Activated CD4-positive, alpha-beta T cell treated with anti-CD3 and anti-CD28 coated beads, Interleukin-2, amount 10 ng/mL, durations not matched to agents 7 days and 5 days (primary cell): ENCODE measurements at places on chromosomes 6 and 20.

GRCh38 chr6:148336901-148337300 is 5.7 kb upstream of the SASH1 start:
- peaks cover 2% of the 10 kb centered on the region for H3K4me1 ChIP-seq
- no peaks in the 10 kb centered on the region for H3K36me3 ChIP-seq
- H3K27ac ChIP-seq: no peak overlapping the region
- H3K4me3 ChIP-seq: no peak overlapping the region

DNA sequence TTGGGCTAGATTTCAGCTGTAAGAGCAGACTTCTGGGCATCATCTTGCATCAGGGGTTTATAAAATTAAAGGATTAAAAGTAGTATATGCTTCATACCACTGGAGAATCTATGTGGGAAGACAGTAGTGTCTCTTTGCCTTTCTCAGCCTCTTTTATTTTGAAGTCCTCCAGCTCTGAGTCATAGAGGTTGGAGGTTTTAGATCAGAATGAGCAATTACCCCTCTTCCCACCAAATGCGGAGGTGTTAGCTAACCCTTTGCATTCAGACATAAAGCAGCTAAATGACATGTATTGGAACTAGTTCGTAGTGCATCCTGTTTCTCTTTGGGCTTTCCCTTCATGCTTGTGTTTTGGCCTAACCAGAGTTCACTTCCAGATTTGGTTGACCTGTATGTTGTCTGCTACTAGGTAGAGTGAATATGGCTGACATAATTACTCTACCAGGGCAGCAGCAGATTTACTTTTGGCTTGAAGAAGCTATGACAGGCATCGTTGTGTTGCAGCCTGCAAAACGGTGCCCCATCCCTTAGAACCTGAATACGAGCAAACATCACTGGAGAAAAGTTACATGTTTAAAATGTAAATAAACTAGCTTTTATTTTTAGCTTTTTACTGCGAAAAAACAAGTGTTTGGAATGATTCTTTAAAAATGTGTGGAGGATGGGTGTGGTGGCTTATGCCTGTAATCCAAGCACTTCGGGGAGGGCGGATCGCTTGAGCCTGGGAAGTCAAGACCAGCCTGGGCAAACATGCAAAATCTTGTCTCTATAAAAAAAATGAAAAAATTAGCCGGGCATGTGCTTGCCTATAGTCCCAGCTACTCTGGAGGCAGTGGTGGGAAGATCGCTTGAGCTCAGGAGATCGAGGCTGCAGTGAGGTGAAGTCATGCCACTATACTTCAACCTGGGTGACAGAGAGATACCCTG is 82.2 kb downstream of the MYO6 start:
- H3K36me3 ChIP-seq: no peaks in the 10 kb centered on the region
- H3K4me3 ChIP-seq: no peak overlapping the region
- H3K4me1 ChIP-seq: no peaks in the 10 kb centered on the region
- no peak for DNase-seq
- no peak overlapping the region for H3K27ac ChIP-seq

DNA sequence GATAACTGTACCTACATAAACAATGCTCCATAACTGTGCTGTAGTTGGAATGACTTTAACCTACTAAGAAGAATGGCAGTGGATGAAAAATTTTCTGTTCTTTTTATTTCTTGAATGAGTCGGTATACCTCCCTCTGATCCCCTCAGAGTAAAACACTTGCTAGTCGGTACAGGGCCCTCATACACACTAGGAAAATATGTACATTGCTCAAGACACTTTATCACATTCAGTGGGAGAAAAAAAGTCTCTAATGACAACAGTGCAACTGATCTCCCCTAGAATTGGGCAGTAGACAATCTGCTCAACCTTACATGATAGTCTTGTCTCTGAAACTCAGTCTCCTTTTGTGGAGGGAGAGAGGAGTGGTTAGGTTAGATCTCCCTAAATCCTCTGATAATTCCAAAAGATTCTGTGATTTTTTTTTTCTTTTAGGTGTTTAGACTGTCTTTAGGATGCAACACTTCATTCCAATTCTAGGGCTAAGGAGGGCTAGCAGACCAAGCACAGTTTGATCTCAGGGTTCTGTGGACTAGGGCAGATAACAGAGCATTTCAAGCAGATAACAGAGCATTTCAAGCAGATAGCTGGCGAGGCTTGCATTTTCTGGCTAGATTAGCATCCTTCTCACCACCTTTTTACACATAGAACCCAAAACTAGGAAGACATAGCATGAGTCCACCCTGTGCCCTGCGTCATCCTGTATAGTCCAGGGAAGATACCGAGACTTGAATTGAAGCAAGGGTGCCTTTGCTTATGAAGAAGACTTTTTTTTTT is 100.3 kb upstream of the TNFAIP3 start:
- no peak for DNase-seq
- H3K4me1 ChIP-seq: peaks cover 25% of the 10 kb centered on the region
- no peak overlapping the region for H3K4me3 ChIP-seq
- peaks cover 7% of the 10 kb centered on the region for H3K36me3 ChIP-seq

DNA sequence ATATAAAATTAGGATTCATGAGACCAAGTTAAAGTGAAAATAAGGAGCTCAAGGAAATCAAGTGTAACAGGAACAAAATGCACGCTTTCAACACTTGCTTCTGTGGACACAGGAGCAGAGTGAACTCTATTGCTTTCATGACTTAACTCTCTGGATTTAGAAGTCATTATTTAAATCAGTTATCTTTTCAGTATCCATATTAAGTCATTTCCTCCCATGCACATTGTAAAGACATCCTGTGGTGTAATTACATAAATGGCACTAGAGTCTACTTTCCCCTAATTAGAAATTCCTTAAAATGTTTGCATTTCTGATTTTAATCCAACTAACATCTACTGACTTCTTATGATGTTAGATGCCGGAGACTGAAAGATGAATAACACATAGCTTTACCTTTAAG is 88.0 kb downstream of the INSM1 start:
- no peak for DNase-seq
- peaks cover 2% of the 10 kb centered on the region for H3K36me3 ChIP-seq
- no peaks in the 10 kb centered on the region for H3K27me3 ChIP-seq
- H3K4me3 ChIP-seq: no peak overlapping the region

- no peaks in the 10 kb centered on the region for H3K27me3 ChIP-seq
- H3K27ac ChIP-seq: peak overlapping the region; percentile 95
- DNase-seq: no peak
- H3K36me3 ChIP-seq: peaks cover 33% of the 10 kb centered on the region
- H3K4me1 ChIP-seq: peaks cover 81% of the 10 kb centered on the region
Measured at GRCh38 chr6:90459225-90459758, 127.6 kb downstream of the MAP3K7 start.

- H3K27me3 ChIP-seq: no peaks in the 10 kb centered on the region
- peaks cover 3% of the 10 kb centered on the region for H3K36me3 ChIP-seq
- peaks cover 12% of the 10 kb centered on the region for H3K4me1 ChIP-seq
- H3K4me3 ChIP-seq: no peak overlapping the region
- DNase-seq: no peak
Measured at GRCh38 chr6:42222448-42222847, 4.8 kb upstream of the MRPS10 start.

GRCh38 chr6:108748055-108748454 is 100.2 kb upstream of the ARMC2 start:
- H3K27ac ChIP-seq: no peak overlapping the region
- no peak for DNase-seq
- no peaks in the 10 kb centered on the region for H3K36me3 ChIP-seq

DNA sequence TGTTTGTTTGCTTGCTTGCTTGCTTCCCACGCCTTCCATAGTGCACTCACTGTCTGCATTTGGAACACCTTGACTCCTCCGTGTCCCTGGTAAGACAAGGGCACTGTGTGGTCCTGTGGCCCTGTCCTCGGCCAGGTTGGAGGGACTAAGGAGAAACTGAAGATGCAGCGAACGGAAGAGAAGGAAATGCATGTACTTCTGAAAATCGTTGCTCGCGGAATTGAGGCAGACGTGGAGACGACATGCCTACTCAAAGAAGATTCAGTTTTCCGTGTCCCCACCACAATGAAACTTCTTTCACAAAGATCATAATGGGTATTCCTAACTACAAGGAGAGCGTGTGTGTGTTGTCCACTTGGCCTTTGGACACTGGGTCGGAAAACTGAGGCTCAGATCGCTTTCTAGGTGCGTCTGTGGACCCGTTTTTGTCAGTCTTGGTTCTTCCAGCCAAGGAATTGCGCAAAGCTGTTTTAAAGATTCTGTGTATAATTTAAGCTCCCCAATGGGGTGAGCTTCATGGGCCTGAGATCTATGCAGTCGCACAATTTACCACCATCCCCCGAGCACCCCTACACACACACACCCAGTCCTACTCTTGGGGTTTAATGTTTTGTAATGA is 120.4 kb upstream of the ZNF184 start:
- no peak for DNase-seq
- peaks cover 33% of the 10 kb centered on the region for H3K27me3 ChIP-seq
- no peak overlapping the region for H3K27ac ChIP-seq
- no peak overlapping the region for H3K4me3 ChIP-seq

DNA sequence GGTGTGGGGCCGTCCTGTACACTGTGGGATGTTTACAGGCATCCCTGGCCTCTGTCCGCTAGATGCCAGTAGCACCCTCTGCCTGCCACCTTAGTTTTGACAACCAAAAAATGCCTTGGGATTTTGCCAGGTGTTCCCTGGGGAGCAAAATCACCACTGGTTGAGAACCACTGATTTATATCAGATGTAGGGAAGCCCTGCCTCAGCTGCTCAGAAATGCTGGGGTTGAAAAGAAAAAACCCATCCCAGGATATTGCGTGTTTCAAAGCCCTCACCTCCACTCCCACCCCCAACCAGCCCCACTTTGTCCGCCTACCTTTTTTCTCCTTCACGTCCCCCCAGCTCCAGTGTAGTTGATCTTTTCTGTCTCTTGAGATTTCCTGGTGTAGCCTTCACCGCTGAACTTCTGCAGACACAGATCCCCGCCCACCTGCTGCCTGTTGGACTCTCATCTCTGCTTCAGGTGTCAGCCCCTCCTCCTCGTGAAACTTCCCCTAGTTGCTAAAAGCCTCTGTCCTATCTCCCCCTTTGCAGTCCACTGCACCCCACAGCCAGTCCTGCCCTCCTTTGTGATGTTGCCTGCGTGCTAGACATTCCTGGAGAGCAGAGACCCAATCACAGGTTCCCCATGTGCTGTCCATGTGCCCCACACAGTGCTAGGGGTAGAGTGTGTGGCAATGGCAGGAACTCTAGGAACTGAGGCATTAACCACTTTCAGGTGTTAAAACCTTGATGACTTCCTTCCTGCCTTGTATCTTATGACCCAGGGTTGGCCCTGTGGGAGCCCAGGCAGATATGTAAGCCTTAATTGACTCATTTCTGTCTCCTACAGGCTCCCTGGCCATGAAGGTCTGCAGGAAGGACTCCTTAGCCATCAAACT is 98.9 kb downstream of the TBC1D7 start:
- H3K27ac ChIP-seq: no peak overlapping the region
- no peaks in the 10 kb centered on the region for H3K36me3 ChIP-seq
- no peaks in the 10 kb centered on the region for H3K27me3 ChIP-seq
- H3K4me1 ChIP-seq: peaks cover 13% of the 10 kb centered on the region
- peak; percentile 9 for DNase-seq

DNA sequence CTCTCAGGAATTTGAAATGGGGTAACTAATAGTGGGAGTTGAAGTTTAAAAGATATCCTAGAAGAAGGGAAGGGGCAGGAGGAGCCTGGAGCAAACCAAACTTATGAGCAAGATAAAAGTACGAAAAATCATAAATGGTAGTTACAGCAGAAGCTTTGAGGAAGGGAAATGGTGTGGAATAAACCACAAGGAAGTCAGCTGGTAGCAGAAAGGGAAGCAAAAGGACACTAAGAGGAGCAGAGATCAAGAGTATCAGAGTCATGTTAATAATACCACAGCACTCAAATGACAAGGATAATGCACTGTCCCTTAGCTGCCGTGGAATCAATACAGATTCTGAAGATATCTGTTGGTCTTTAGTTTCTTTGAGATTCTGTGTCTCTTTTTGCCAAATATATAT is 44.9 kb upstream of the CCDC28A start:
- H3K4me1 ChIP-seq: peaks cover 2% of the 10 kb centered on the region
- no peak overlapping the region for H3K27ac ChIP-seq
- H3K27me3 ChIP-seq: peaks cover 2% of the 10 kb centered on the region
- DNase-seq: no peak

DNA sequence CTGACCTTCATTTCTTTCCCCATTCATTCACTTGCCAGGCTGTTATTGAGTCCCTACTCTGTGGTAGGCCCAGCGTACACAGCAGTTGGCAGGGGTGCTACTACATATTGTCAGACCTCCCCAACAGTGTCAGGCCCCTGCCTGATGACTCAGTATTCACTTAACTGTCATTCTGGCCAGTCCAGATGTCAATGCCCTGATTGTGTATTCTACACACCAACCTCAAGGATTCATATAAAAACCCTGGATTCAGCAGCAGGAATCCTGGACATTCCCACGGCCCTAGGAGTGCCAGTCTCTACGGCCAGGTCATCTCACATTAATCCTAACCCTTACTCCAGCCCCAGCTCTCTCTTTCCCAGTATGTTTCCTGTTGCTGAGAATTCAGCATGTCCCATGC is 151.5 kb downstream of the TASP1 start:
- H3K4me1 ChIP-seq: peaks cover 6% of the 10 kb centered on the region
- H3K27me3 ChIP-seq: no peaks in the 10 kb centered on the region
- no peak overlapping the region for H3K4me3 ChIP-seq
- no peak overlapping the region for H3K27ac ChIP-seq
- peaks cover 11% of the 10 kb centered on the region for H3K36me3 ChIP-seq

DNA sequence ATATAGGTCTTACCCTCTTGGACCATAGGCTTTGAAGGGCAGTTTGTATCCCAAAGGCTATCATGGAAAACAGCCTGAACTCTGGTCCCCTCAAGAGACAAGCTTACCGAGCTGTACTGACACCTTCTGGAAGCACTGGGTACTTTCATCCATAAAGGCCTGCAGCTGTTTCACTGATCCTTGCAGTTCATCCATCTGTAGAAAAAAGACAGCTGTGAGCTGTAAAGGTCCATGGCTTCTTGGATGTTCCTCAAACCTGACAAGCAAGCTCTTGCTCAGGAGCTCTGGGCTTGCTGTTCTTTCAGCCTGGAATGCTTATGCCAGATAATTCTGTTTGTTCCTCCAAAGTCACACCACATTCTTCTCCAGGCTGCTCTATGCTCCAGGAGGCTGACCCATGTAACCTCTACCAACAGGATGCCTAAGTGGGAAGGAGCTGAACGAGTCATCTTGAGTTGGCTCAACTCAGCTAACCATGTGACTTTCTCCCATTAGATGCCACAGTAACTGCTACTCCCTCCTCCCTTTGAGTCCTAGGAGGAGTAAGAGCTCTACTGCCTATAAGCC is 8.8 kb upstream of the NDRG3 start:
- H3K27me3 ChIP-seq: no peaks in the 10 kb centered on the region
- DNase-seq: peak; percentile 66
- no peak overlapping the region for H3K27ac ChIP-seq
- H3K36me3 ChIP-seq: peaks cover 47% of the 10 kb centered on the region
- H3K4me1 ChIP-seq: peaks cover 9% of the 10 kb centered on the region
